Cardiac septum (tissue), 1 donor: ENCODE measurements at places on chromosomes 11 and 22. TPM values are rescaled to one million over a fixed set of nuclear protein-coding genes. Genes with fewer than 3 reads are reported as not detected.

GRCh38 chr11:18013790-18014507 lies 1.1 kb upstream of the SERGEF start:
- no peak for DNase-seq

DNA sequence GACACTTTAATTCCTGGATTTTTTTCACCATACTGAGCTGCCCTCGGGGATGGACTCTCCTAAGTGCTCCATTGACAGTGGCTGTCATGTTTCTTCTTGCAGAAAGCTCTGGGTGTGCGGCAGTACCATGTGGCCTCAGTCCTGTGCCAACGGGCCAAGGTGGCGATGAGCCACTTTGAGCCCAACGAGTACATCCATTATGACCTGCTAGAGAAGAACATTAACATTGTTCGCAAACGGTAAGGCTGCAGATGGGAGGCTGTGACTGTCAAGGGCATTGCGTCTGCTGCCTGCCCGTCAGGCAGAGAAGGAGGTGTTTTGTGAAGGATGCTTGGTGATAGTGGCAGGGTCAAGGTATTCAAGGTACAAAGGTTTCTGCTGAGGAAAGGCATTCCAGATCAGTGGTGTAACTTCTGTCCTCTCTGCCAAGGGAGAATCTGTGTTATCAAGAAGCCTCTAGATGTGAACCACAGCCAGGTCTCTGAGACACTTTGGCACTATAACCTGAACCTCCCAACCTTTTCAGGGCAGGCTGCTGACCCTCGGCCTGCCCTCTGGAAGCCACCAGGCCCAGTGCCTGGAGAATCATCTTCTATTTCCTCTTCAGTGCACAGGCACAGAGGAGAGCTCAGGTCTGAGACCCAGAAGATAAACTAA lies 30.8 kb downstream of the ACO2 start:
- no peak for DNase-seq

GRCh38 chr11:72784662-72785061 lies 9.2 kb downstream of the STARD10 start:
- no peak for DNase-seq

GRCh38 chr11:2313051-2313951 lies 11.5 kb downstream of the TSPAN32 start:
- no peak for DNase-seq

DNA sequence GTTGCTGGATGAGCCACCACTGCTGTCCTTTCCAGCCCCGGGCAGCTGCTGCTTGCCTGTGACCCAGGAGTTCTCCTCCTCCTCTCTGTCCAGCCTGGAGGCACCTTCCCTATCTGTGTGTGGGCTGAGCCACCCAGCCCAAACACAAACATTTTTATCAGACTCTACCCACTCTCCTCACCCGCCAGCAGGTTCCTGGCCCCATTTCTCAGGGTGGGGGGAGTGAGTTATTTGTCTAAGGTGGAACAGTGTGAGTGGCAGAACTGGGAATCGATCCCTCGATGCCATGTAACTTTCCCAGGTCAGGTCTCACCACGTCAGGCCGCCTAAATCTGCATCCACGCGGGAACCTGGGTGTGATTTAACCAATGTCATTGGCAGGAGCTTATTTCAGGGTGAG lies 20.8 kb upstream of the SMIM38 start:
- DNase-seq = no peak

GRCh38 chr11:41099654-41100053 lies 359.8 kb downstream of the LRRC4C start:
- DNase-seq = no peak

DNA sequence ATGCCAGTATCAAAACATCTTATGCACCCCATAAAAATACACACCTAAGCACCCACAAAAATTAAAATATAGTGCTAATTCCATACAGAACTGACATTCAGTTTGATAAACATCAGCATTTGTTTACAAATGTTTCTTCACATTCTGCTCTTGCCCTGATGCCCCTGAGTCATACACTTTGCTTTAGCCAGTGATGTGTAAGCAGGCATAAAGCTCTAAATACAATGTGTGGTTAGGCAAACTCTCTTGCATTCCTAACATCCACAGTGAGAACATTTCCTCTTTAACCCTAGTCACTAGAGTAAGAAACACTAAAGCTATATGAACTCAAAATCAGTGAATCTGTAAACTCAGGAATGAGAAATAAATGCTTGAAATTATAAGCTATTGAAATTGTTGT lies 1060.7 kb downstream of the FAM181B start:
- no peak for DNase-seq

DNA sequence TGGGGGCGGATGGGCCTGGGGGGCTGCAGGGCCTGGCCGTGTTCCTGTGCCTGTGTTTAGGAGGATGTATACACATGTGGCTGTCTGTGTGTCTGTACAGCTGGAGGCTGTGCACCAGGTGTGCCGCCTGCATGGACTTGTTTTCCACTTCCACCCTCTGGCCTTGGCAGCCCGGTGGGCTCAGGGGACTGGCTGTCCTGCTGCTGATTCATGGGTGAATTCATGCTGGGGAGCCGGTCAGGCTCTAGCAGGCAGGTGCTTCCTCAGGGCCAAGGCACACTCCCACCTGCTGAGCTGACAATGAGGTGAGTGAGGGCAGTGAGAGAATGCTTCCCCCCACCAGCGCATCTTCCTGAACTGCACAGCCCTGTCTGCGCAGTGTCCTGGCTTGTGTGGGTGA lies 88.4 kb downstream of the CCDC81 start:
- no peak for DNase-seq

GRCh38 chr11:17924713-17925112 lies 88.1 kb downstream of the SERGEF start:
- no peak for DNase-seq

- no peak for DNase-seq
Measured at GRCh38 chr11:114159320-114159719, 99.8 kb downstream of the ZBTB16 start.

GRCh38 chr22:20569059-20570058 lies 61.9 kb downstream of the MED15 start:
- no peak for DNase-seq

DNA sequence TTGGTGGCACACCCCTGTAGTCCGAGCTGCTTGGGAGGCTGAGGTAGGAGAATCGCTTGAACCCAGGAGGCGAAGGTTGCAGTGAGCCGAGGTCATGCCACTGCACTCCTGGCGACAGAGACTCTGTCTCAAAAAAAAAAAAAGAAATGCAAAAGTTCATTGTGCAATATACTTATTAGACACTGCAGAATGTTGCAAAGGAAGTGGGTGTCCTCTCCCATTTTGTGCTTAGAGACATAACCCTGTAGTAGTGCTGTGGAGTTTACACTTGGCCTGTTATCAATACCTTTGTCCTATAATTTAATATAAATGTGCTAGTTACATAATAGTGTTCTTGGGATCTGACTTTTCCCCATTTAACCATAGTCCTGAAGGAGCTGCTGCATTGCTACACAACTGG lies 9.4 kb downstream of the BCL2L13 start:
- DNase-seq = no peak

- no peak for DNase-seq
Measured at GRCh38 chr11:11163236-11163635, 189.8 kb downstream of the CSNK2A3 start.

DNA sequence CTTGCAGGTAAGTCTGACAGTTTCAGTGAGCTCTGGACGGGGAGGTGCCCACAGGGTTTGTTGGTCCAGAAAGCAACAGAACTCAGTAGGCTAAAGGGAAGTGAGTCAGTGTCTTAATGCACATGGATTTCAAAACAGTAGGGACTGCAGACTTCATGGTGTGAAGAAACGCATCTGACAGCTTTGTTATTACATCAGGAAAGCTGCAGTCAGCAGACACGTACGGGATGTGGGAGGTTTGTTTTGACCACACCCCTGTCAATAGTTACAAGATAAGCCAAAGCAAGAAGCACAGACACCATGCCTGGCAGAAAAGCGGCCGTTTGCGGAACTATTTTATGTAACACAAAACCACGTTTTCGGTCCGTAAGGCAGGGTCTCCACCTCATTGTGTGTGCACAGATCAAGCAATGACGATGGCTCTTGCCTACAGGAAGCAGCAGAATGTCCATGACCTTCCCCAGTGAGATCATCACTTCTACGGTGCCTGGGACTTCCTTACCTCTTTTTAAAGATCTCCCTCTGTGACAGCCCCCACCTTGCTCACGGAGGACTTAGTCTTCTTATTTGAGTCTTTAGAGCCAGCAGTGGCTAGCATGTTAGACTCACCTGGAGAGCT lies 58.2 kb upstream of the FTH1 start:
- DNase-seq = peak; percentile 87

TMPRSS13 gene
- not detected for total RNA-seq

OR52N4 gene
- not detected for total RNA-seq

GAL3ST1 gene
- 0.32 TPM for total RNA-seq
